ENCODE measurements at places on chromosomes 3 and 15.

DNA sequence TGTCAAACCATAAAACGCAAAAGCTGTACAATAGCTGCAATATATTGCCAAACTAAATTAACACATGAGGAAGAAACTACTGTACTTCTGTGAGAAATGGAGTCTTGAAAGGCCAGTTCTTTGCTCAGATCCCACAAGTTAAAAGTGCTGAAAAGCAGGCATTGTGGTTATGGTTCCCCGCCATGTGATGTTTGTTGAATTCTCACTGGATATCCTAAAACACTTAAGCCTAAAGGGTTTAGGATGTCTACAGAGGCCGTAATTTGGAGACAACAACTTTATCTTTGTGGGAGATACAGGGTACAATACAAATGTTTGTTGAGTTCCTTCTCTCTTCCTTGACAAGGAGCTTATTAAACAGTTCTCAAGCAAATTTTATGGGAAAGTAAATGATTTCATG is 53.2 kb downstream of the TMEM212 start:
- DNase-seq = no peak

DNA sequence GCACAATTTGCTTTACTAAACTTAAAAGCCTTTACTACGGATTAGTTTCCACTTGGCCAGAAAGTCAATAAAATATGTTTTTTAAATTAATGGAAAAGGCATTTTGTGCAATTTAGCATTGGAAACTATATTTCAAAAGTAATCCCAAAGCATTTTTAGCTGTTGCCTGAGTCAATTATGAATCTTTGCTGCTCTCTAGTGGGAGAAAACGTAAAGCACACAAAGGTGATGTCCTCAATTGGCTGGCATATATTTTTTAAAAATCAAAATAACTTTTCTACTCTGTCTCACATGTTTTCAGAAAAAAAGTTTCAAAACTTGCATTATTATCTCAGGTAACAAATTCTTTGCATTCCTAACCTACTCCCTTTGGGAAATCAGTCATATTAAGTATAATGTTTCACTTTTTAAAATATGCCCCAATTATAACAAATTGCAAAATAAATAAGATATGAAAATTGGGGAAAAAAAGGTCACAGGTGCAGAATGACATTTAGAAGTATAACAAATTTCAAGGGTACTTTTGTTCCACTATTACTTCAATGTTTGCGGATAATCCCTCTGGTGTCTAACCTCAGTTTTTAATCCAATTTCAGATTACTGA is 47.2 kb upstream of the TEX55 start:
- no peak for DNase-seq

GRCh38 chr3:149701977-149702350 is 44.1 kb upstream of the WWTR1 start:
- no peak for DNase-seq

DNA sequence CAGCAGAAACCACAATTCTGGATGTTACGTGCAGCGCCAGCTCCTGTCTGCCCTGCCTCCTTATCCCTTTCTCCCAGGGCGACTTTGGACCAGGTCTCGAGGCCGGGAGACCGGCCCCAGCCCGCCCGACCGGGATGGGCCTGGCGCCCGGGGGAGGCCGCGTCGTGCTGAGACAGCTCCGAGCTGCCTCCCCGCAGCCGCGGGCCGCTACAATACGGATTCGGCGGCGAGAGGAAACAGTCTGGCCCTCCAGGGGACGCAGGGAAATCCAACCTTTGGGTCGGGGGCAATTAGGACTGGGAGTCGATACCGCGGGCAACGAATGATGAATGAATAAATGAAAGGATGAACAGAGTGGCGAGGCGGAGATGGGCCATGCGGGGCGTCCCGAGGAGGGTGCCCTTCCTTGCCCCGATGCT is 537 bp downstream of the GRAMD2A start:
- no peak for DNase-seq

DNA sequence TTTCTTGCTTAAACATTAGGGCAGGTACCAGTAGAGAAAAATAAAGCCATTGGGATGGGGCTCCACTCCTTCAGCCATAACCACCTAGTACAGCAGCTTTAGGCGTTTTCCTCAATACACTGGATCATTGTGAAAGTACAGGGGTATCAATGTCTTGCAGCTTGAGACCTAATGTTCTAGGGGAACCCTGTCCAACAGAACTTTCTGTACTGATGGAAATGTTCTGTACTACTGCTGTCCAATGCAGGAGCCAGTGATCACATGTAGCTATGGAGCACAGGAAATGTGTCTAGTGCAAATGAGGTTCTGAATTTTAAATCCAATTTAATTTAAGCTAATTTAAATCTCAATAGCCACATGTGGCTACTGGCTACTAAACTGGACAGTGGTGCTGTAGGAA is 93.9 kb downstream of the NEDD4 start:
- DNase-seq = no peak

GRCh38 chr15:84736375-84736774 is 12.0 kb upstream of the ZNF592 start:
- peak; percentile 42 for DNase-seq

DNA sequence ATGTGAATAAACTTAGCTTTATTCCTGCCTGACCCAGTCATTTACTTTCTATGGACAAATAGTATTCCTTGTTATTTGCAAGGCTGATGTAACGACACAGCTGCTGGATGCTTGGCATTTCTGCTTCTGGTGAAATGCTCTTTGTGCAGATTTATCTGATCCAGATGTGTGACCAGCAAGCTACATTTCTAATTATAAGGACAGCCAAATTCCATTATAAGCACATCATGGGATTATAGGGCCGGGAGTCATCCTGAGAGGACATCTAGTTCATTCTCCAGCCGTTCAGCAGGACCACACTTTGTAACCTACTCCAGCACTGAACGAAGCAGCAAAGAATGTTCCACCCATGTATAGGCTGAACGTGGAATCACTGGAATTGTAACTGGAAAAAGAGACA is 42.9 kb downstream of the FNDC3B start:
- no peak for DNase-seq

GRCh38 chr3:184371570-184372018 is 6.4 kb downstream of the THPO start:
- DNase-seq = peak; percentile 35

- no peak for DNase-seq
These were observed 54.7 kb downstream of the B3GNT5 start for GRCh38 chr3:183307749-183308148.
